ENCODE measurements at places on chromosomes 12 and 14. TPM values are rescaled to one million over a fixed set of nuclear protein-coding genes. Genes with fewer than 3 reads are reported as not detected.

The USP5 gene
- total RNA-seq = 107 TPM

The SCAF11 gene
- total RNA-seq = 92.0 TPM

The KRT6A gene
- 61.2 TPM for total RNA-seq

The DCN gene
- total RNA-seq = not detected

The KRAS gene
- total RNA-seq = 5.8 TPM

The MIP gene
- total RNA-seq = not detected

The RNFT2 gene
- 15.8 TPM for total RNA-seq

The C3AR1 gene
- not detected for total RNA-seq

The SPTB gene
- total RNA-seq = 2.3 TPM

The ITGB7 gene
- 3.4 TPM for total RNA-seq

DNA sequence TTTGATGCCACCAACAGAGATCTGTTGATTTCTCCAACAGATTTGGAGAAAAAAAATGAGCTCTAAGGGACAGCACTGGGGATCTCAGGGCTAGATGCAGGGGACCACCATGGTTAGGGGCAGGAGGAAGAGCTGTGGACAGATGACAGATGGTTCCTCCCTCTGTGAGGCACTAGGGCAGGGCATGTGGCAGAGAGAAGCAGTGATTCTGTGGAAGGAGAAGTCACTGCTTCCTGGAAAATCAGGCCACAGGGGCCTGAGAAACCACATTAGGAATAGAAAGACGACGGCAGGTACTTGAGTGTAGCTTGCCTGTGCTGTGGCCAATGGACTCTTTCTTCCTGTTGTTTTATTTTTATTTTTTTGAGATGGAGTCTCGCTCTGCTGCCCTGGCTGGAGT is 24.9 kb upstream of the TMED2 start:
- no peak for DNase-seq

GRCh38 chr12:1811948-1812291 is 8.4 kb upstream of the LRTM2 start:
- DNase-seq = no peak

DNA sequence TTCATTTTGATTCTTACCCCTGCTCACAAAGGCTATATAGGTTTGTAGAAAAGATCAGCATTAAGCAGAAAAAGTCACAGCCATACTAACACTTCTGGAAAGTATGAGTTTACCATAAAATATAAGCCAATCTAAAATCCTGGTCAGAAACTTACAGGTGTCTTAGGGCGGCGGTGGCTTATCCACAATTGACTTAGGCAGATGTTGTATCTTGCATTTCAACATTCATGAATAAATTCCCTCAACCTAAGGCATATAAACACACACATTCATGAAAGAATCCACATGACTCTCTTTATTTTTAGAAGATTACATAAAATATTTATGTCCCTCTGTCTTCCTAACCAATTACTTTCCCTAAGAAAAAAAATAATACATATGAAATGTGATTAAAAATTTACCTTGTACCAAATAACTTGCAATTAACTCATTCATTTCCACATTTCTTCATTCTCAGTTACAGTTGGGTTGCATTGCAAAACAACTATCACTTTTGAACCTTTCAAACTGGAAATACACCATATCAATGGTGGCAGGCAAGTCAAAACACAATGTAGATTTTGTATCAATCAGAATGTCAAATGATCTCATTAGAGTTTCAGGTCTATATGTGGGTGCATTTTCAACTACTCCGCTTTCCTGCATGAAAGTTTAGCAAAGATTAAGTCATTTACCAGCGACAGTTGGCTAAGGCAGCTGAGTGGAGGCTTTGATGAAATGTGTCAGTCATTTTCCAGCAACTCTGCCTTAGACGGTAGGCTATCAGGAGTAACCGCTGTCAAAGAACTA is 124.4 kb downstream of the SLC15A5 start:
- no peak for DNase-seq

DNA sequence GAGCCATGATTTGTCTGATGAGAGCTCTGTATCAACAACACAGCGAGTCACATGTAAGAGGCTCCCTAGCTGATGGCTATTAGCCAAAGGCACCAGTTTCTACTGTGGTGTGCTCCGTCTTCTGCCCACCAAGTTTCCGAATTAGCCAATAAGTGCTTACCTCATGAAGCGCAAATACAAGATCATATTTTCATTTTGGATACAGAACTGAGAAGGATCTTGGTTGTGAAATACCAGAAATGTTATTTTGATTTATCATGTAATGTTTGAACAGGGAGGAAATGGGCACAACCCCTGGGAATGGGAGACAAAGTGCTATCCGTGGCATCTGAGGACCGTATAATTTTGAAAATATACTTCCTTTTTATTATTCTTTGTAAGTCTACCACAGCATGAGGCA is 234.3 kb downstream of the DACT1 start:
- DNase-seq = peak; percentile 30

- peak; percentile 82 for DNase-seq
Observed at GRCh38 chr14:88518592-88519512, 36.0 kb downstream of the PTPN21 start.

DNA sequence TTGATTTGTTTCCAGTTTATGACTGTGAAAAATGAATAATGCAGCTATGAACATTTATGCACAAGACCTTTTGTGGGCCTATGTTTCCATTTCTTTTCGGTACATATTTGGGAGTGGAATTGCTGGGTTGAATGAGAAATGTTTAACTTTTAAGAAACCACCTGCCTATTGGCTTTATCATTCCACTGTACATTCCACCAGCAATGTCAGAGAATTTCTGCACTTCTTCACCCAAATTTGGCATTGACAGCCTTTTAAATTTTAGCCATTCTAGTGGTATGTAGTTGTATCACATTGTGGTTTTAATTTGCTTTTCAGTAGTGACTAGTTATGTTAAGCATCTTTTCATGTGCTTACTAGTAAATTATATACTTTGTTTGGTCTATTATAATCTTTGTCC is 317.0 kb upstream of the TMTC1 start:
- DNase-seq = no peak

- DNase-seq = no peak
Observed at GRCh38 chr12:2374092-2374906, 321.5 kb downstream of the CACNA1C start.

- DNase-seq = no peak
Observed at GRCh38 chr12:12020762-12021161, 50.0 kb upstream of the BCL2L14 start.

DNA sequence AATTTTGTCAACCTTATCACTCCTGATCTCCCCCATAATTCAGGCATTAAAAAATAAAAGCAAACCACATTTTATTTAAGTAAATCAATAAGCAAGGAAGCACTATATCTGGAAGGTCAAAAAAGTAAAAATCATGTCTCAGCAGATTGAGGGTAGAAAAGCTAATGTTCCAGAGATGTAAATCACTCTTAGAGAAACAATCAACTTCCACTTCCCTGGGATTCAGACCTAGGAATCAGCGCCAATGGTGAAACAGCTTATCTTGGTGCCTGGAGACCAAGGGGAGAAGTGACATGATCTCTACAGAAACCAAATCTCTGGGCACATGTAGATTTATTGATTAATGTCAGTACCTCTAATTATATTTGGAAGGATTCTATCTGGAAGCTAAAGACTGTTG is 10.9 kb upstream of the SNX6 start:
- no peak for DNase-seq

DNA sequence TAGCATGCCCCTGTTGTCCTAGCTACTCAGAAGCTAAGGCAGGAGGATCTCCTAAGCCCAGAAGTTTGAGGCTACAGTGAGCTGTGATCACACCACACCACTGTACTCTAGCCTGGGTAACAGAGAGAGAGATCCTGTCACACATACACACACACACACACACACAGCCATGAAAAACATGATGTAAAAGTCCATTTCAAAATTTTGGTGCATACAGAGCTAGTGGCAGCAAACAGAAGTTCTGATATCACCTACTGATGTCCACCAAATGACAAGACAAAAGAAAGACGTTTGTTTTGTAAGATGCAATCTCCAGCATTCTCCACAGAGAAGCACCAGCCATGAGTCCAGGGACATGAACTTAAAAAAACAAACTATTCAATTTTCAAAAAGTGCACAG is 15.9 kb downstream of the AREL1 start:
- DNase-seq = no peak

- DNase-seq = no peak
Observed at GRCh38 chr14:61498811-61499210, 177.4 kb downstream of the PRKCH start.

GRCh38 chr12:21773806-21774205 is 700 bp downstream of the KCNJ8 start:
- DNase-seq = no peak

- DNase-seq = no peak
Observed at GRCh38 chr12:52271158-52271557, 3.3 kb upstream of the KRT86 start.

GRCh38 chr14:50000380-50001150 is 107.7 kb downstream of the ARF6 start:
- peak; percentile 92 for DNase-seq

- peak; percentile 62 for DNase-seq
Observed at GRCh38 chr14:100072783-100073346, 7.6 kb downstream of the EVL start.

DNA sequence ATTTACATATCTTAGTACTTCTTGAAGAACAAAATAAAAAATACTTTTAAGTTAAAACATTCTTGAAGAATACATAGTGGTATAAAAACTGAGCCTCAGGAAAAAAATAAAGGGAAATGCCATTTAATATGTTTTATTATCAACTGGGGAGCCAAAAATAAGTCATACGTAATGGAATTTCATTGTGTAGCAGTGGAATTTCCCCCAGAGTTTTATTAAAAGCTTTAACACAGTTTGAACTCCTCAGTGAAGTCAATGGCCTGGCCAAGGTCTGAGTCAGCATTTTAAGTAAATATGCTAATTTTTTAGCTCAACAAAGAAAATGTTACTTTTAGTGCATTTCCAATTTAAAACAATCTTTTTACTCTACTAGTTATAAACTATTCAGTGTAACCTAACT is 350.1 kb upstream of the ATP2B1 start:
- peak; percentile 78 for DNase-seq

- DNase-seq = no peak
Observed at GRCh38 chr12:119682639-119683252, 14.8 kb downstream of the PRKAB1 start.

DNA sequence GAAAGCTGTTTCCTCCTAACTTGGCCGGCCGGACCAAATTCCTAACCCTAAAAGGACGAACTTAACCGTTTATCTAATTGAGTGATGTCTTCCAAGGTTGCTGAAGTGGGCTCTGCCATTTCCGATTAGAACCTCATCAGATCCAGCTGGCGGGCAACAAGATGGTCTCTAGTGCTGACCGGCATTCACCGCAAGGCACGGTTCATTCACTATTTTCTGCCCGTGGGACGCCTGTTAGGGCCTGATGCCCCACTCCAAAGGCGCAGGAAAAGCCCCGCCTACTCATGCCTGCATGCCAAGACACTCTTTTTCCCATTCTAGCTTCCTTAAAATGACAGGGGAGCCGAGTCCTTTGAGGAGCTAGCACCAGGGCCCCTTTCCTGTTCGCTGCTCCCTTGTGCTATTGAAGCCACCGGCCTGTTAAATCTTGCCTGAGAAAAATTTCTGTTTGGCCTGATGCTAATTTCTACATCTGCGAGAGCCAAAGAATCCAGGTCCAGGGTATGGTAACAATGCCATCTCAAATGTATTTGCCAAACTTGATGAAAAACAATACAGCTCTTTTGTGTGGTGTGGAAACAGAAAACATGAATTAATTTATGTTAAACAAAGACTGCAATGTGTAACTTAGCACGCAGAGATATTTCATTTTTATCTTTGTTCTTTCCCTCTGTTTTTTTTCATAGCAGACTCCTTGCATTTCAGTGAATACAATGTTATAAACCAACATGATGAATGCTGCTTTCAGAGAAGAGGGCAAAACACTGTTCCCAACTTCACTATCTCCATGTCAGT is 1071.2 kb upstream of the USP15 start:
- DNase-seq = no peak

- peak; percentile 33 for DNase-seq
Observed at GRCh38 chr12:43169115-43169681, 382.8 kb downstream of the ADAMTS20 start.

DNA sequence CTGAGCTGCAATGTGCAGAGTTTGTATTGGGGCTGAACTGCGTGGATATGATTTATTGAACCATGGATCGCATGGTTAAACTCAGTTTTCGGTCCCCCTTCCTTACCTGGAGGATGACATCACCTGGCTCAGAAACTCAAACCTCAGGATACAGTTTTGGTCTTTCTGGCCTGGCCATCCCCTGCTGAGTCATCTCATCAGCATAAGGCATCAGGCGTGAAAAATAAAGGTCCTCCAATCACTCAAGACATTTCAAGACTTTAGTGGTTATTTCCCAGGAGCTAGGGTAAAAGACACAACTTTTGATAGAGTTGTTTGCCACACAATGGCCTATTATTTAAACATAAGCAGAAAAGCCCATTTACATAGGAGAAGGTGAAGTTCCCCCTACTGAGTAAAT is 631.1 kb upstream of the TMEM132C start:
- no peak for DNase-seq

- DNase-seq = no peak
Observed at GRCh38 chr12:32558903-32559302, 120.2 kb upstream of the DNM1L start.

DNA sequence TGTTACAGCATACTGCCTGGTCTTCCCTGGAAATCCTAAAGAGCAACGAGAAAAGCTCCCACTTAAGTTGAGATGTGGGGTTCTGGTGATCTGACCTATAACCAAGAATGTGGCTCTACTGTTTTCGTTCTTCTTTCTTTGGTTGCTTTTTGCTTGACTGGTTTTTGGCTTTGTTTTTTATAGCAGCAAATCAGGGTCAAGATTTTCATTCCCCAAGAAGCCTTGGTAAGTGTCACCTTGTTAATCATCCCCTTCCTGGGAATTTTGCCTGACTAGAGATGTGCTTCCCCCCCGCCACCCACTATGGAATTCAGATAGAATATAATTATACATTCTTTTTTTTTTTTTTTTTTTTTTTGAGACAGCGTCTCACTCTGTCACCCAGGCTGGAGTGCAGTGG is 116.7 kb upstream of the FOXN3 start:
- DNase-seq = no peak

GRCh38 chr14:22391908-22392565 is 197.0 kb downstream of the DAD1 start:
- peak; percentile 85 for DNase-seq

DNA sequence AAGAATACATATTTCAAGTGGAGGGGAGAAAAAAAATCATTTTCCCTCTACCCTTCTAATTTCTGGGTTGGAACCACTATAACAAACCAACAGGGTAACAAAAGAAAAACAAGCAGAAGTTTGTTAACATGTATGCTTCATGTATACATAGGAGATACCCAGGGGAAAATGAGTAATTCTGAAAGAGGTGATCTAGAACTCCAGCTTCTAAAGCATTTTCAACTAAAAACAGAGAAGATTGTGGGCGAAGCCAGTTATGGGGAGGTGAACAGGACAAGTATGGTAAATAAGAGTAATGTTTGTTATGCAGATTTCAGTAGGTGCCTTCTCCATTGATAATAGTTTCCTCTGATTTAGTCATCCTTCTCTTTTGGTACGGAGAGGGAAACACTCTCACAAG is 16.7 kb downstream of the FNTB start:
- DNase-seq = no peak

- DNase-seq = peak; percentile 65
Observed at GRCh38 chr12:75820848-75821578, 210.6 kb downstream of the PHLDA1 start.

- DNase-seq = peak; percentile 70
Observed at GRCh38 chr14:95891742-95892141, 15.1 kb downstream of the TUNAR start.

GRCh38 chr12:8455271-8455670 is 491 bp upstream of the CLEC6A start:
- no peak for DNase-seq
